ENCODE measurements at places on chromosomes 3 and 15. TPM values are rescaled to one million over a fixed set of nuclear protein-coding genes. Genes with fewer than 3 reads are reported as not detected.

ATP1B3 gene
- total RNA-seq, result 26.8 TPM

C15orf62 gene
- not detected for total RNA-seq

COL6A5 gene
- total RNA-seq, result not detected

GRCh38 chr3:98008855-98009254, 26.3 kb downstream of the GABRR3 start:
- DNase-seq, result no peak

- no peak for DNase-seq
Observed at GRCh38 chr3:78611278-78611677, 1156.5 kb downstream of the ROBO1 start.

Data from psoas muscle (tissue), 8 donors.